Progenitor cell of endocrine pancreas (in vitro differentiated cells): ENCODE measurements at places on chromosomes 12 and 14. TPM values are rescaled to one million over a fixed set of nuclear protein-coding genes. Genes with fewer than 3 reads are reported as not detected.

Gene AMN
- total RNA-seq: 2.5 and 3.0 TPM in 2 replicates

Gene CCDC175
- 0.20 and 0.26 TPM in 2 replicates for total RNA-seq

Gene TAS2R9
- total RNA-seq: 0.26 and 0.29 TPM in 2 replicates

DNA sequence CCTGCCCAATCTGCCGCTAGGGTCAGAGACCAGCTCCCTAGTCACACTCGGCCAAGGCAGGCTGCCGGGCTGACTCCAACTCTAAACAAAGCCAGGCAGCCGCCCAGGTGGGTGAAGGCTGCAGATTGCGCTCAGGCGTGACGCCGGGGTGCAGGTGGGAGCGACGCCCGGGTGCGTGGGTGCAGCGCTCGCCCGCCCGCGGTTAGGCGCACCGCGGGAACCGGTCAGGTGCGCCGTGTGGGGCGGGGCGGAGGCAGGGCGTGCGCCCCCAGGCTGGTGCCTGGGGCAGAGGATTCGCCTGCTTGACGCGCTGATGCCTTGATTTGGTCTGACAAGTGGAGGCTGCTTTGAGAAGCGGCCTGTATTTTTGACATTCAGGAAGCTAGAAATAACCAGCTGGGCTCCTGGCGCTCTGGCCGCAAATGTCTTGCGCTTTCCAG, 126.7 kb upstream of the HIF1A start:
- peaks cover 33% of the 10 kb centered on the region for H3K27me3 ChIP-seq
- H3K27ac ChIP-seq: peak overlapping the region; percentile 6
- DNase-seq: peak; percentile 22
- peaks cover 26% of the 10 kb centered on the region for H3K4me1 ChIP-seq
- H3K4me3 ChIP-seq: peak overlapping the region; percentile 65

- peaks cover 1% of the 10 kb centered on the region for H3K36me3 ChIP-seq
- DNase-seq: no peak
- no peaks in the 10 kb centered on the region for H3K27me3 ChIP-seq
These were observed 10.9 kb downstream of the HVCN1 start for GRCh38 chr12:110677982-110678381.

DNA sequence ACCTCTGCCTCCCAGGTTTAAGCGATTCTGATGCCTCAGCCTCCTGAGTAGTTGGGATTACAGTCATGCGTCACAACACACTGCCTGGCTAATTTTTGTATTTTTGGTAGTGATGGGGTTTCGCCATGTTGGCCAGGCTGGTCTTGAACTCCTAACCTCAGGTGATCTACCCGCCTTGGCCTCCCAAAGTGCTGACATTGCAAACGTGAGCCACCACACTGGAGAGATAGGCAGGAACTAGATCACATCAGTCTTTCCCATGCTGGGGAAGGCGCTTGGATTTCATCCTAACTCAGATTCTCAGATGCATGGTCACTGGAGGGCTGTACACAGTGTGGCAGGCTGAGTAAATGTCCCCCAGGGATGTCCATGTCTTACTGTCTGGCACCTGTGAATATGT, 18.0 kb upstream of the ORAI1 start:
- H3K4me3 ChIP-seq: no peak overlapping the region
- DNase-seq: no peak
- peaks cover 2% of the 10 kb centered on the region for H3K36me3 ChIP-seq
- no peak overlapping the region for H3K27ac ChIP-seq

DNA sequence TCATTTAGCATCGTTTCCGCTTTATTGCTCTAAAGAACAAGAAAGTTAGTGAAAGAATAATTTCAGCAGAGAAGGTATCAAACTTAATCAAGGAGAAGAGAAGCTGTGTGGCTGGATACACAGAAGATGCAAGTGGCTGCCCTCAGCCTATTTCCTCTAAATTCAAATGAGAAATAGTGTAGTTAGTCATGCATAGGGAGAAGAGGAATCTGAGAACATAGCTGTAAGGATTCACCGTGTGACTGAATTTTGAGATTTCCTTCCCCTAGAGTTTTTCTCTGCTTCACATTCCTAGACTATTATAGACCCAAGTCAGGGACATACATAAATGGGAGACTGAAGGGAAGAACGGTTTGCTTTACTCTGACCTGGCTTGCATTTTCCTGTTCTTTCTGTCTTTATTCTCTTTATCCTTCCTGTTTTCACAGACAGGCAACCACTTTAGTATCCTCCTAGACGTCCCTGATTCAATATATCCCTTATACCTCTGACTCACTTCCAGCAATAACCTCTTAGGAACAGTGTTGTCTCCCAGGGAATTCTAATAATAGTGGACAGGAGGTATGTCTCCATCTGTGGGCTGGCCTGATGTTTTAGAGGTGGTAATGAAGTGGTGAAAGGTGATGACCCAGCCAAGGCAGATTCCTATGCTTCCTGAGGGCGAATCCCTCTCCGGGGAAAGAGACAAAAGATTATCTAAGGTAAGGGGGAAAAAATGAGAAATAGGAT, 7.0 kb downstream of the RNASE10 start:
- no peaks in the 10 kb centered on the region for H3K4me1 ChIP-seq
- H3K36me3 ChIP-seq: no peaks in the 10 kb centered on the region
- DNase-seq: no peak
- H3K4me3 ChIP-seq: no peak overlapping the region
- H3K27me3 ChIP-seq: peaks cover 7% of the 10 kb centered on the region
- no peak overlapping the region for H3K27ac ChIP-seq

DNA sequence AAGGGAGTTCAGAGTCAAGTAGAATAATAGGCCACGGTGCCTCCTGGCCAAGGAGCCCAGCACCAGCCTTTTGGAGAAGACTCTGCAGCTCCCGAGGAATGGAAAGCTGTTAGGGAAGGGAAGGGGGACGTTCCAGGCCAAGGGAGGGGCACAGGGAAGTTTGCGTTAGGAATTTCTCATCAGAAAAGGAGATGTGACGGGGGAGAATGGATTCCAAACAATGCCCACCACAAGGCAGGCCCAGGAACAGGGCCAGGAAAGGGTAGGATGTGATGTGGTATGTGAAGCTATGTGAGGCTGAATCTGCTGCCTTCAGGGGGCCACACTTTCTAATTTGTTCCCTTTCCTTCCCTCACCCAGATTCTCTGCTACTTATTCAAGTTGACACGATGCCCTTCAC, 46.0 kb downstream of the DGLUCY start:
- DNase-seq: no peak
- no peak overlapping the region for H3K27ac ChIP-seq
- no peaks in the 10 kb centered on the region for H3K27me3 ChIP-seq
- H3K4me1 ChIP-seq: peaks cover 2% of the 10 kb centered on the region
- peaks cover 16% of the 10 kb centered on the region for H3K36me3 ChIP-seq

DNA sequence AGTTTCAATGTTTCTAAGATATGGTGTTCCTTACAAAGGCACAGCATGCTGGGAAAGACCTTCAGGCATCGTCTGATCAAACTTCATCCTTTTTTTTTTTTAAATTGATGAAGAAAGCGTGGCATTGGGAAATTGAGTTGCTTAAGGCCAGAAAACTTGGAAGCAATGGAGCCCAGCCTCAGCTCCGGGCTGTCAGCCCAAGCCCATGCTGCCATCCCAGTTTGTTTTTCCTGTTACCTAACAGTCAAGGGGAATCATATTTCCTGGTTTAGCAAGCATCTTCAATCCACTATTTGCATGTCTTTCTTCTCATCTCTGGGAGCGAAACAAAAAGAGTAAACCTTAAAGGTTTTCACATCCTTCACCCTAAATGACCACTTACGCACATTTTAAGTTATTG, 200.2 kb downstream of the CHST11 start:
- H3K4me1 ChIP-seq: peaks cover 11% of the 10 kb centered on the region
- no peaks in the 10 kb centered on the region for H3K36me3 ChIP-seq
- no peak overlapping the region for H3K4me3 ChIP-seq
- DNase-seq: no peak

GRCh38 chr14:97539411-97539795, 742.2 kb downstream of the VRK1 start:
- no peaks in the 10 kb centered on the region for H3K36me3 ChIP-seq
- H3K4me3 ChIP-seq: no peak overlapping the region
- DNase-seq: no peak
- H3K27ac ChIP-seq: no peak overlapping the region
